ENCODE measurements at places on chromosomes 5 and 9. TPM values are rescaled to one million over a fixed set of nuclear protein-coding genes. Genes with fewer than 3 reads are reported as not detected.

The IL3 gene
- not detected for total RNA-seq

The CDX1 gene
- not detected for total RNA-seq

The SUSD3 gene
- 11.0 TPM for total RNA-seq

The OLFM1 gene
- 4.4 TPM for total RNA-seq

Data from mononuclear cell (primary cell).